ENCODE measurements at places on chromosomes 6 and 20.

DNA sequence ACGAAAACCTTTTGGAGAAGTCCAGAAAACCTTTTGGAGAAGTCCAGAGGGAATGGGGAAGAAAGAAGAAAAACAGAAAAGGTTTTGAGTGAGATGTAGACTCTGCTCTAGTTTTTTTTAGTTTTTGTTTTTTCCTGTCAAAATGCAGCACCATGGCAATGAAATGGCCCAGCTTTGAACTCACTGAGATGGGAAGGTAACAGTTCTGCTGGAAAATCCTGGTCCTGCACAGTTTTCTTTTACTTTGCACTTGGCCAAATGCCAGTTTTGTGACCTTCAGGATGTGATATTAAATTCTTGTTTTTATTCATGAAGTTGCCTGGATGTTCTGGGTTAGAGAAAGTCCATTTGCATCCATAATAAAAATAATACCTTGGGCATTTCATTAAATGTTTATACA is 145.7 kb downstream of the CFAP61 start:
- no peak for DNase-seq

DNA sequence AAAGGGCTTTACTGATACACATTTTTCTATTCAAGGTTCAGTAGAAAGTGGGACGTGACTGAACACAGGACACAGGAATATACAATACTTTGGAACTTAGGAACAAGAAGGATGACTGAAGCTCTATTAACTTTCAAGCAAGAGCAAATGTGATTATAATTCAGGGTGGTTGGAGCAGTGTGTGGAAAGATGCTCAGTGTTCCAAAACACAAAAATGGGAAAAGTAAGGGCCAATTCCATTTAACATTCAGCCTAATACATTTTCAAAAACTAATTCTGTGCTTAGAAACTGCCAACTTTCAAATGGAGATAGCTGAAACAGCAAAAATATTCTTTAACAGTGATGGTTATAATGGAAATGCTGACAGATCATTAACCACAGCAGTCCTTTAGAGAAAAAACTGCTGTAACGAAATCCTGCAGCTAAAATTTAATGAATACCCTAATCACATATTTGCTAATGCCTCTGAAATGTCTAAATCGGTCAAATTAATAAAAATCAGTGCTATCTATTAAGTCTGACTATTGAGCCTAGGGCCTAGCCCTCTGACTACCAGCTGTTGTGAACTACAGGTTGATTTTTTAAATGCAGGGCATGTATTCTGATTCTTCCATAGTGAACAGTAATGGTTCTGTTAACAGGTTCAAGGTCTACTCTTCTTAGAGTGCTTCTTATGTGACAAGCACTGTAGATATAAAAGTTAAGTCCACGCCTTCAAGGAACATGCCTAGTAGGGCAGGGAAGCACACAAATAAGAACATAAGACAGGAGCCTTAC is 45.9 kb downstream of the RARS2 start:
- DNase-seq, result no peak

DNA sequence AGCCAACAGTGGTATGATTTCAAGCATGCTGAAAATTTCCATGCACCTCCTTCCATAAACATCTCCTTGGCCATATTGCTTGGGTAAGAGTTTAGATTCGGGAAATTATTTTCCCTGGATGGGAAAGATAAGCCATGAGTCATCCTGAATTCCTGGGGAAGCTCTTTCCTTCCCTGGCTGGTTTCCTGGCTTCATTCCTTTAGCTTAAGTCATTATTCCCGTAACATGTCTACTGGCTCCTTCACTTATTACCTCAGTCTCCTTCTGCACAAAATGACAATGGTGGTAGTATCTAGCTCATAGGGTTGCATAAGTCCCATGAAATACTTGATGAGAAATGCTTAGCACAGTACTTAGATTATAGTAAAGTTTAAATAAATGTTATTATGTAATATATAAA is 27.6 kb downstream of the TINAG start:
- no peak for DNase-seq

- no peak for DNase-seq
Measured at GRCh38 chr6:163121270-163121669, 293.2 kb upstream of the QKI start.

DNA sequence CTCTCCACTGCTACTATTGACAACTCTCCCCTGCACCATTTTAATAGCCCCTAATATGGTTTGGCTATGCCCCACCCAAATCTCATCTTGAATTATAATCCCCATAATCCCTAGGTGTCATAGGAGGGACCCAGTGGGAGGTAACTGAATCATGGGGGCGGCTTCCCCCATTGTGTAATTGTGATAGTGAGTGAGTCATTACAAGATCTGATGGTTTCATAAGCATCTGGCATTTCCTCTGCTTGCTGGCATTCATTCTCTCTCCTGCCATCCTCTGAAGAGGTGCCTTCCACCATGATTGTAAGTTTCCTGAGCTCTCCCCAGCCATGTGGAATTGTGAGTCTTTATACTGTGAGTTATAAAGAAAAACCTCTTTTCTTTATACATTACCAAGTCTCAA is 74.1 kb upstream of the TCF21 start:
- no peak for DNase-seq

- DNase-seq, result no peak
Measured at GRCh38 chr6:79040083-79040482, 38.0 kb downstream of the PHIP start.

All from stimulated activated CD4-positive, alpha-beta T cell treated with anti-CD3 and anti-CD28 coated beads, Interleukin-15, amount 100 ng/mL, for 48 hours (primary cell).